ENCODE measurements at places on chromosomes 7 and 10. TPM values are rescaled to one million over a fixed set of nuclear protein-coding genes. Genes with fewer than 3 reads are reported as not detected.

- DNase-seq: peak; percentile 75
Measured at GRCh38 chr7:150405584-150406311, 26.6 kb downstream of the ZNF775 start.

- peak; percentile 75 for DNase-seq
Measured at GRCh38 chr10:78914502-78915189, 154.1 kb upstream of the ZMIZ1 start.

GRCh38 chr7:75916259-75916658 is 1.3 kb downstream of the POR start:
- no peak for DNase-seq

DNA sequence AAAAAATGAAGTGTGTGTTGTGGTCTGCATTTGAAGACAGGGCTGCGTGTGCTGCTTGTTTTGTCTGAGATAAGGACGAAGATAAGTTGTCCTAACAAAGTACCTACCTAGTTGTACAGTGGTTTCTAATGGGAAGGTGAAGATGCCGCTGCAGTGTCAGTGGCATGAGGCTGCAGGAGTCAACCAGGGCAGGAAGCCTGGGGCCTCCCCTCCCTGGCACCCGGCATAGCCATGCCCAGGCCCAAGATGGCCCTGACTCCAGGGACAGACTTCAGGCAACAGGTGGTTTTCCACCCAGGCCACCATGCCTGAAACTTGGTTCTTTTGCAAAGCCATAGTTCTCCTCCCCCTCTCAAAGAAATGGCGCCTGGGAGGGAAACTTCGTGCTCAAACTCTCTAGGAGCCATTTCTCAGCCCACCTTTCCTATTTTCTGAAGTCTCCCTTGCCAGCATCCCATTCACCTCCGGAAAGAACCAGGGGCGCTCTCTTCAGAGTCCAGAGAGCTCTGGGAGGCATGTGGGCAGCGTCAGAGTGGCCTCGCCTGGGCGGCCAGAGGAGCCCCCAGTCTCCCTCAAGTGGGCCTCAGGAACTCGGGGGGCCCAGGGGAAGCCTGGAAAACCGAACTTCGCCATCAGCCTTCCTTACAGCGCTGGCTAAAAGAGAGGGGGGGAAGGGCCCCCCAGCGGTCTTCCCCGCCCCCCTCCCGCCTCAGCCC is 2.1 kb upstream of the KAT6B start:
- DNase-seq: no peak

DNA sequence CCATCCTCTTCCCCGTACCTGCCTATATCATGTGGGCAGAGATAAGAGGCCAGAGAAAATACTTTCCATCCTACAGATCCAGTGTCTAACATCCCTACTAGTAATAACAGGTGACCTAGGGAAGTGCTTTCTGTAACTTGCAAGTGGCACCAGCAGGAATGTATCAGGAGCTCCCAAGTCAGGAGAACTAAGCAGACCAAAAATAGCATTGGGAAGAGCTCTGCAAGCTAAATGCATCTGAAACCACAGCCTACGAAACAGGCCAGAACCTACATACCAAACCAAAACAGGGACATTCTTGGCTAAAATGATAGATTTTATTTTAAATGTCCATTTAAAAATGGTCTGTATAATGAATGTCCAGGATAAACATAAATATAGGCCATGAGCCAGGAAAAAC is 680.8 kb downstream of the PHTF2 start:
- no peak for DNase-seq

DNA sequence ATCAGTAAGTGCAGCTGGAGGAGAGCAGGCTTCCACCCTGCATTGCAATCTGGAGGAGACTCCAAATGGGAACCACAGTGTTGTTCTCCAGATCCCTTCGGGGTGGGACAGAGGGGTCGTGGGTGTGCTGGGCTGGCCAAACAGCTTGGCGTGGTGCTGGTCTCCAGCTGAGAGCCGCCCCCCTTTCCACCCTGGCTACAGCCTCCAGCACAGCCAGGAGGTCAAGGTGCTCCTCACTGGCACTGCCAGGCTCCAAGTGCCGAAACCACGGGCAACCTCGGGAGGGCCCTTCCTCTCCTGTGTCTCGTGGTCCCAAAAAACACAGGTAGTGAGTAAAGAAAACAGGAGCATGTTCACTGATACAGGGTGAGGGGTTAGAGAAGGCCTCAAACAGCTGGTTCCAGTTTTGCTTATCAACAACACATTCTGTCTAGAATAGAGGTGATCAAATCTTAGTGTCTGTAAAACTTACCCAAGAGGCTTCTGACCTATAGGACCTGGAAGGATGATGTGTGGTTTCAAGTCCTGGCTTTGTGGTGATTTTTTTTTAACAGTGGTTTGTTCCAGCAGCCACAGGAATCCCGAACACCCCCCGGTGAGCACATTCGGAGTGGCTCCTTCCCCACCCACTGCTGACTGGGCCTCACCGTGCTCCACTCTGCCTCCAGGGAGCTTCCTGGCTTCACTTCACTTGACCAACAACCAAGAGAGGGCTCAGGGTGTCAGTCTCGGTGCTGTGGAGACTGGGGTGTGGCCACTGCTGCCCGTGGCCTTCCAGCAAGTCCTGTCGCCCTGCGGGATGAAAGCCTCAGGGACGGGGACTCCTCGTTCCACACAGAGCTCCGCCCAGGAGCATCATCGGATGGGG is 31.2 kb upstream of the EN2 start:
- DNase-seq: no peak

DNA sequence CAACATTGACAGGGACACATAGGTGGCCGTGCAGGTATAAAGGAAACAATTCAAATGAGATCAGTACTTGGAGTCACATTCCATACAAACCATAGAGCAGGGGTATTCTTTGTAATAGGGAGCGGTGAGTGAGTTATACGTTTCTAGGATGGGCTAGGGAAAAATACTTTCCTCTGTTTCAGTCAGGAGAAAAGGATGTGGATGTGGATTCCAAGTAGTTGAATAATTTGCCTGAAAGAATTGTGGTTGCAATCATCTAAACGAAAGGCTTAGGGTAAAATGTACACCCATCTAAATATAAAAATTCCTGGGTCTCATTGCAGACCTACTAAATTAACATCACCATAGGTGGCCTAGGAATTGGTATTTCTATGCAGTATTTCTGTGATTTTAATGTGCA is 270.7 kb upstream of the IGFBP3 start:
- no peak for DNase-seq

DNA sequence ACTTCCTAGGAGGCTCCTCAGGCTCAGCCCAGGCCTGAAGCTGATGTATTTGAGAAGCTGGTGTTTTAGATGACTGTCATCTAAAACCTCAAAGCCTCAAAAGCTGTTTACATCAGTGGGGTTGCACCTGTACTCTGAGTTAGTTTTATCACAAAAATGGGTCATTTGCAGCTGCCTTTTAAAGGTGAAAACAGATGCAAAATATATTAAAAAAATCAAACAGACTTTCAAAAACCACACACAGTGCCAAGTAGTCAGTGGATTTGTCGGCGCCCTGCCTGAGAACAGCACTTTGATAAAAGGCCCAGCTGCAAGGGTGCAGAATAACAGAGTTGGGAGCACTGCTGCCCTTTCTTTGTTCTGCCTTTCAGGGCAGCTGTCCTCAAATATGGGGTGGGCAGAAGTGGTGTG is 103.0 kb downstream of the VOPP1 start:
- no peak for DNase-seq

- DNase-seq: no peak
Measured at GRCh38 chr7:134660961-134661376, 14.3 kb downstream of the BPGM start.

DNA sequence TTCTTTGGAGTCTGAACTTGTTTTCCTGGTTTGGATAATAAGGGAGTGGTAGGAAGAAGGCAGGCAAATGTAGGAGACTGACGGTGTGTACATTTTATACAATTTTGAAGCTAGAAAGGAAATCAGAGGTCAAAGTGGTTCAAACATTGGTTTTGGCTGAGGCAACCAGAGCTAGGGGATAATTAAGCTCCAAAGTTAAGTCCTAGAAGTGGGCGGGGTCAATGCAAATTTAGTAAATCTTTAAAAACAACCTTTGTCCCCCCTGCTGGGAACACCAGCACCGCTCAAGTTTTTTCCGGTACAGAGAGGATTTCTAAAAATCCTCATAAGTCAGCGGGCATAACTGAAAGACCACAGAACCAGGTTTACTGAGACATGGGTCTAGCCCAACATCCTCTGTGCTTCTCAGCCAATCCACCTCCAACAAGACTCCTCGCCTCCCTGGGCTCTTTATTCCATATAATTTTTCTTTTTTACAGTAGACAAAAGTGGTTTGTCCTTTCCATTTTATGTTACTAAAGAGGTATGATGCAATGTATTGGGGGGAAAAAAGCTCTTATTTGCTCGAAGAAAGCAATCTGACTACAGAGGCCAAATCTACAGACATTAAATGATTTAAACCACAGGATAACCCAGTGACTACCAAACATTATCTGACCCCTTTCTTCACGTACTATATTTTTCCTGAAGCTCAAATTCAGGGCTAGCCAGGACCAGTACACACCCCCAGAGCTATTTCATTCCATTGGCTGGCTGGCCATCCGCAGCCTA is 1.6 kb downstream of the GLUD1 start:
- no peak for DNase-seq

DNA sequence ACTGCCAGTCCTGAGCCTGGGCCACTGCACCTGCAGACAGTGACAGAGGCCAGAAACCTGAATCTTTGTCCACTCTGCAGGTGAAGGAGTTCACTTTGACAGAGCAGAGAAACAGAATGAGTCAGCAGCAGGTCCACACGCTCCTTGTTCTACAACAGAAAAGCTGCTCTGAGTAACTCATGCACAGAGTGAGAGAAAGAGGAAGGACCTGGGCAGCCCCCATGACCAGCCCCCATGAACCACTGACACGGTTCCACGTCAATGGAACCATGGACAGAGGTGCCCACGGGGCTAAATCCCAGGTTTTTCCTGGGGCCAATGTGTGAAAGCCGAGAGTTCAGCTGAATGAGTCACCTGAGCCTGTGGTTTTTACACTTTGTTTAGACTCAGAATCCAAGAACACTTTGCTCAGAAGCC is 40.8 kb upstream of the CTBP2 start:
- DNase-seq: no peak

- DNase-seq: no peak
Measured at GRCh38 chr7:131354390-131354789, 26.7 kb downstream of the MKLN1 start.

- no peak for DNase-seq
Measured at GRCh38 chr7:156196649-156197048, 384.4 kb upstream of the SHH start.

GRCh38 chr7:95907337-95907736 is 135.0 kb downstream of the DYNC1I1 start:
- DNase-seq: no peak

DNA sequence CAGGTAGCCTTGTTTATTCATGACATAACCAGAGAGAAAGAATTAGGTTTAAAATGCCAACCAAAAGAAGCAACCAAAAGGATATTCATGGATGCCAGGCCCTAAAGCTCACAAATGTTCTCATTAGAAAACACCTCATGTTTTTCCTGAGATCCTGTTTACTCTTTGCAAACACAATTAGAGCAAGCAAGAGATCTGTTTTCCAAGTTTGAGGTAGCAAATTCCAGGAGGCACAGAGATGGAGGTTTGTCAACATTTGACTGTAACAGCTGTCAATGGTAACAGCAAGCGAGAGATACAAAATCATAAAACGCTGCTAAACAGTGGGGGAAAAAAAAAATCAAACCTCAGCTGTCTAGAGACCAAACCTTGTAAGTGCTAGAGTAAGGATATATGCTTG is 182.2 kb downstream of the PLXDC2 start:
- no peak for DNase-seq

GRCh38 chr7:130838738-130839137 is 104.7 kb upstream of the KLF14 start:
- no peak for DNase-seq

DNA sequence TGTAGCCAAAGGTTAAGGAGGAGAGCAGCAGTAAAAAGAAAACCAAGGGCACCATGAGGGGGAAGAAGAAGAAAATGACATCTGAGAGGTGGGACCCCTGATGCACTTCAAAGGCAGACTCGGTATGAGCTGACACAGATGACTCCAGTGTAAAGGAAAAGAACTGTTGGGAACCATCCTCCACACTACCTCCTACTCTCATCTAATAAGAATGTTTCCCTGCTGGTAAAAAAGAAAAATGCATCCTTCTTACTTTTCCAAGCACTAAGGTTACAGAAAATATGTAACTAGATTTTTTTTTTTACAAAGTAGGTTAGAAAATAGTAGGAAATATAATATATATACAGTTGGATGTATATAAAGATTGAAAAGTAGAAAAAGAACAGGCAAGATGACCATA is 16.9 kb downstream of the TAS2R41 start:
- no peak for DNase-seq

GRCh38 chr10:132554991-132555647 is 17.5 kb downstream of the INPP5A start:
- DNase-seq: peak; percentile 66

DNA sequence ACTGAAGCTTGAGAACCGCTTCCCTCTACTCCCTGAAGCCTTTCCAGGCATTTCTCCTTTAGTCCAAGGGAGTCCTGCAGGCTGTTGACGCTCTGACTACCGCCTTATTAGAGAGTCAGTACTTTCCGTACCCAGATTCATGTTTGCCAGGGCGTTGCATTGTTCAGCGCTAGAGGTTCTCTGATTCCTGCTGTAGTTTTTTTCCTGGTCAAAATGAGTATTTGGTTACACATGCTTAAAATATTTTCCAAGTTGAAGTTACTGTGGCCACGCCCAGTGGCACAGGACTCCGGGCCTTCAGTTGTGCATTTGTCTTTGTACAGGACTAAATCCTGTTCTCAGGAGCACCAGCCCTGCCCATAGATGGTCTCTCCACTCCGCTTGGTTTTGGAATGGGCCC is 7.9 kb downstream of the MTURN start:
- peak; percentile 80 for DNase-seq

GRCh38 chr10:132865171-132865631 is 77.2 kb downstream of the CFAP46 start:
- peak; percentile 23 for DNase-seq

- peak; percentile 64 for DNase-seq
Measured at GRCh38 chr7:4233621-4234497, 448.2 kb upstream of the FOXK1 start.

DNA sequence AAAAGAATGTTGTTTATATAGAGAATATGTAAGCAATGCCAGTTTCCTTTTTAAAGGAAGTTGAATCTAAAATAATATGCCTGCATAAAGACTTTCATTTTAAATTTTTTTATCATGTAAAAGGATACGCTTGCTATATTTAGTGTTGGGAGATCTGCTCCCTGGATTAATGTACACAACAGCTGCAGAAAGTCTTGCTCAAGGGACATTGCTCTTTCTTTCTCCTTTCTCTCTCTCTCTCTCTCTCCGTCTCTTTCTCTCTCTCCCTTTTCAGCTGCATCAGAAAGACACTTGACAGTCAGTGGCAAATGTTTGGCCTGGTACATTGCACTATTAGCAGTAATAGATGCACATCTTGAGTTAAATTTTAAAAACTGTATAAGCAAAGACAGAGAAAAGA is 739 bp downstream of the MYPN start:
- DNase-seq: no peak

CALD1 gene
- 1,102 TPM for total RNA-seq

PRSS37 gene
- not detected for total RNA-seq

CUZD1 gene
- 1.1 TPM for total RNA-seq

Data from aorta (tissue), 5 donors.